Activated CD4-positive, alpha-beta T cell treated with anti-CD3 and anti-CD28 coated beads for 36 hours (primary cell): ENCODE measurements at places on chromosomes 2 and 18. TPM values are rescaled to one million over a fixed set of nuclear protein-coding genes. Genes with fewer than 3 reads are reported as not detected.
A peak's percentile ranks its signal among the peaks of the same experiment; 100 is the strongest.

- no peak overlapping the region for H3K27ac ChIP-seq
- no peaks in the 10 kb centered on the region for H3K36me3 ChIP-seq
- no peaks in the 10 kb centered on the region for H3K27me3 ChIP-seq
- no peak for DNase-seq
- H3K4me3 ChIP-seq = no peak overlapping the region
Observed at GRCh38 chr2:124978597-124978996, 953.5 kb downstream of the CNTNAP5 start.

Gene LCT
- 0.16 TPM for total RNA-seq

DNA sequence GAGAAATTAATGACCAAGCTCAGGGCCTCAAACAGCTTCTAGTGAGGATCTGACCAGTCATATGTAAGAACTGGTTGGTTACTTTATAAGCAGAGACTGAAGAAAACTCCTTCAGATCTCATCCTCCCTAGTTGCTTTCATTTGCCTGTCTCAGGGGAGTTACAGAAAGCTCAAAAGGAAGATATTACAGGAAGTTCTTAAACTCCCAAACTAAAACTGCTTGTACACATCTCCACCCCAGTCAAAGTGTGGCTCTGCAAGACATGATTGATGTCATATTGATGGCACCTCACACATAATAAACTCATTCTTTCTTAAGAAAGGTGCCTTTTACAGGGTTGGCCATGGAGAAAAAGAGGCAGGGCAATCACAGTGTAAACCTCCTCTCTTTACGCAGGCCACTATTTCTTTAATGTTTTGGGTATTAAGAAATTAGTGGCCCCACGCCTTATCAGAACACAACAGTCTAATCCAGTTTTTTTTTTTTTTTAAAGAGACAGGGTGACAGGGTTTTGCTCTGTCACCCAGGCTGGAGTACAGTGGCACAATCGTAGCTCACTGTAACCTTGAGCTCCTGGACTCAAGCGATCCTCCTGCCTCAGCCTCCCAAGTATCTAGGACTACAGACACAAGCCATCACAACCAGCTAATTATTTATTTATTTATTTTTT, 62.6 kb upstream of the STK17B start:
- no peak for DNase-seq
- H3K4me1 ChIP-seq = peaks cover 96% of the 10 kb centered on the region
- H3K27me3 ChIP-seq = no peaks in the 10 kb centered on the region
- H3K27ac ChIP-seq = peak overlapping the region; percentile 95

DNA sequence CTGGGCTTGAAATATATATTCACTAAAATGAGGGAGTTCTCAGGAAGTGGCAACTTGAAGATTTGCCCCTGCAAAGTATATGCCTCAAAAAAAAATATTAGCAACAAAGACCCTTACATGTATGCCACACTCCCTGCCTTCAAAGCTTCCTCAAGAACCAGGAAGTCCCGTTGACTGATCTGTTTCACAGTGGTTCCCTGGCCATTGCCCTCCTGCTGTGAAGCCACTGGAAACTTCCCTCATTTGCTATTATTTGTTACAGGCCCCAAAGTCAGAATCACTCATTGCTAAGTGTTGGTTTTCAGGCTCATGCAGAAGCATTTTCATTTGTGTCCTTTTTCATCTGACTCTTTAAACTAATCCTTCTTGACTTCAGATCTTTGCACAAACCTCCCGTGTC, 421.5 kb downstream of the ZNF521 start:
- DNase-seq = no peak
- no peak overlapping the region for H3K27ac ChIP-seq
- peaks cover 6% of the 10 kb centered on the region for H3K27me3 ChIP-seq
- H3K4me1 ChIP-seq = no peaks in the 10 kb centered on the region
- H3K4me3 ChIP-seq = no peak overlapping the region
- H3K36me3 ChIP-seq = no peaks in the 10 kb centered on the region

Gene HOXD13
- total RNA-seq = not detected

Gene TRIM54
- 0.11 TPM for total RNA-seq

GRCh38 chr18:9569178-9569577, 45.2 kb downstream of the PPP4R1 start:
- no peaks in the 10 kb centered on the region for H3K27me3 ChIP-seq
- no peak for DNase-seq
- no peak overlapping the region for H3K27ac ChIP-seq
- no peaks in the 10 kb centered on the region for H3K4me1 ChIP-seq
- peaks cover 20% of the 10 kb centered on the region for H3K36me3 ChIP-seq

Gene EMILIN2
- 12.0 TPM for total RNA-seq

DNA sequence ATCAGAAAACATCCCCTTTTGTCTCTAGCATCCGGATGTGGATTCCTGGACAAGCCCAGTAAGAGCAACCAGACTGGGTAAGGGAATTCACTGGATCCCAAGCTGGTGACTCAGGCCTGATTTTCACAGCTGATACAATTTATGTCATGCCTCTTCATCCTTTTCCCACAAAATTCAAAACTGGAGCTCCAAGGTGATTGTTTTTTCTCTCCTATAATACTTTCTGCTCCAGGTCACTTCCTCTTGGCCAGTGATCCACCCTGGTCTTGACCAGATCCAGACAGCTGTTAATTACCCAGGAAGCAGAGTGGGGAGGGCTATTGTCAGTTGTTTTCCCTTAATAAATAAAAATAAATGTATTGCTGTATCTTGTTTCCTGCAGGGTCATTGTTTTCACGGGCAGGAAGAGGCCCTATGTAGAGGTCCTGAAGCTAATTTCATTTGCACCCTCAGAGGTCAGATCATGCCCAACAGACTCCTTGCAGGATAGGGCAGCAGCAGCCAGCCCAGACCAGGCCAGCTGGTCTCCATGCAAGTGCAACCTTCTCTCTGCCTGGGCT, 57.6 kb downstream of the EVA1A start:
- no peaks in the 10 kb centered on the region for H3K4me1 ChIP-seq
- H3K4me3 ChIP-seq = no peak overlapping the region
- no peaks in the 10 kb centered on the region for H3K36me3 ChIP-seq
- H3K27me3 ChIP-seq = peaks cover 2% of the 10 kb centered on the region

DNA sequence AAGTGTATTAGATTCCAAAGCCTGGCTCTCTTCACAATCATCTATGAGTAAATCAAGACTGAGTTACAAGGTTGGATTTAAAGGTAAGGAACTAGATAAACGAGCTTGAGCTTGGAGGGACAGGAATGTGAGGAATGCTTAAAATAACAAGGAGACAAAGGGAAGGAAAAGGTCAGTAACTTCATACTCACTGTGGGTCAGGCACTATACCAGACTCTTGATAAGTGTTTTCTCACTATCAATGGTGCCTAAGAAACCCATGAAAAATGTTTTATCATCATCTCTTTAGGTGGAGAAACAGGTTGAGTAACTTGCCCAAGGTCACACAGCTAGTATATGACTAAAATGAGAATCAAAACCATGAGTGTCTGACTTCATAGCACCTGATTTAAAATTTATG, 212.1 kb downstream of the CDH2 start:
- no peaks in the 10 kb centered on the region for H3K36me3 ChIP-seq
- H3K4me1 ChIP-seq = no peaks in the 10 kb centered on the region
- H3K27ac ChIP-seq = no peak overlapping the region
- H3K4me3 ChIP-seq = no peak overlapping the region

DNA sequence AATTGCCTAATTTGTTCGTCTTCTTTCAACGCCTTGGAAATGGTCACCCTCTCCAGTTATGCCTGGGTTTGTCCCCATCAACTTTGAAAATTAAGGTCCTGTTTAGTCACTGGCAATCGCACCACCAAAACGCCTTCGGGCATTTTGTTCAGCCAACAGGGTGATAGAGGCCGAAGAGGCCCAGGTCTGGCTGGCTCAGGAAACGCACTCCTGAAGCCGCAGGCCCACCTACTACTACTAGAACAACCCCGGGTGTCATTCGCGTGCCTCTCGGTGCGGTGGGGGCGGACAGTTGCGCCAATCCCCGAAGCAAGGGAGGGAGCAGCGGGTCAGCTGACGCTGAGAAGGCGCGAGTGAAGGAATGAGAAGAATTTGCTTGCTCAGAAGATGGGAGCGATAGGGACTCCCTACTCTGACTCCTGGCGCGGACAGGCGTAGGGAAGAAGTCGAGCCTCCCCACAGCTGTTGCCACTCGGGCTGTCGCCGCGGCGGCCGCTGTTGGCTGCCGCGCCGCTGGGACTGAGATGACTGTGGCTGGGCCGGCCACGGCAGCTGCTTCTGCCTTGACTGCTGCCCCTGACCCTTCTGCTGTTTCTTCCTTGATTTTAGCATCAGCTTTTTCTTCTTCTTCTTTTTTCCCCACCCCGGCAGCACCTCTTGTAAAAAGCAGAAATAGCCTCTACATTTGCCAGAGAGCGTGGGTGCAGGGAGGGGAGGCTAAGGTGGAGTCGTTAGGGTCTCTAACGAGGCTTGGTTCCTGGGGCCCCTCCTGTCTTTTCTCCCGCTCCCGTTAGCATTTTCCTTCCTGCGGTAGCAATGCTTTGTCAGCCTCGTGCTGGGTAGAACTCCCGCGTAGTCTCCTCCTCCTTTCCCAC, 387.6 kb downstream of the FIGN start:
- peaks cover 2% of the 10 kb centered on the region for H3K4me1 ChIP-seq
- H3K27me3 ChIP-seq = peaks cover 3% of the 10 kb centered on the region
- DNase-seq = no peak
- H3K4me3 ChIP-seq = no peak overlapping the region
- no peak overlapping the region for H3K27ac ChIP-seq

Gene CIDEA
- total RNA-seq = not detected

- H3K27ac ChIP-seq = peak overlapping the region; percentile 53
- no peaks in the 10 kb centered on the region for H3K27me3 ChIP-seq
- DNase-seq = no peak
- no peak overlapping the region for H3K4me3 ChIP-seq
- H3K4me1 ChIP-seq = peaks cover 71% of the 10 kb centered on the region
Observed at GRCh38 chr18:63237881-63238692, 81.5 kb downstream of the BCL2 start.

Gene MC2R
- total RNA-seq = not detected

GRCh38 chr2:137888845-137889244, 75.4 kb upstream of the HNMT start:
- peak; percentile 32 for DNase-seq
- H3K4me3 ChIP-seq = no peak overlapping the region
- H3K36me3 ChIP-seq = no peaks in the 10 kb centered on the region
- H3K27me3 ChIP-seq = peaks cover 4% of the 10 kb centered on the region
- H3K4me1 ChIP-seq = no peaks in the 10 kb centered on the region

- DNase-seq = no peak
- H3K27me3 ChIP-seq = no peaks in the 10 kb centered on the region
- no peaks in the 10 kb centered on the region for H3K4me1 ChIP-seq
Observed at GRCh38 chr18:74661691-74662090, 64.0 kb downstream of the ZNF407 start.

GRCh38 chr2:2573205-2573604, 242.1 kb upstream of the MYT1L start:
- H3K27me3 ChIP-seq = no peaks in the 10 kb centered on the region
- DNase-seq = no peak
- no peaks in the 10 kb centered on the region for H3K4me1 ChIP-seq

DNA sequence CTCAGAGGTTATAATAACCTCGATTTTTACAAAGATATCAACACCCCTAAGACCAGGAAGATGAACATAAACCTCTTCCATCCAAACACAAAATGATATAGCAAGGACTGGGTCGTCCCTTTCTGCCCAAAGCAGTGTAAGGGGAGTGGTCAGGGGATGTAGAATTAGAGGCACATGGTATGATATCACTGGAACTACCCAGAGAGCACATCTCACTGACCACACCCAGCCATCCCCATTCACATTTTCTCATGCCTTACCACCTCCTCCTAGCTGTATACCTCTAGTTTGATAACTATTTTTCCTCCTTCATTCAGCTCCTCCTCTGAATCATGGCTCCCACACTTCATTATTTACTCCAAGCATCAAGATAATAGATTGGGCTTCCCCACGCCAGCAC, 152.6 kb downstream of the COPS8 start:
- no peak overlapping the region for H3K27ac ChIP-seq
- no peaks in the 10 kb centered on the region for H3K4me1 ChIP-seq
- peaks cover 14% of the 10 kb centered on the region for H3K27me3 ChIP-seq
- no peak for DNase-seq
- no peak overlapping the region for H3K4me3 ChIP-seq

Gene RANBP2
- 77.1 TPM for total RNA-seq

DNA sequence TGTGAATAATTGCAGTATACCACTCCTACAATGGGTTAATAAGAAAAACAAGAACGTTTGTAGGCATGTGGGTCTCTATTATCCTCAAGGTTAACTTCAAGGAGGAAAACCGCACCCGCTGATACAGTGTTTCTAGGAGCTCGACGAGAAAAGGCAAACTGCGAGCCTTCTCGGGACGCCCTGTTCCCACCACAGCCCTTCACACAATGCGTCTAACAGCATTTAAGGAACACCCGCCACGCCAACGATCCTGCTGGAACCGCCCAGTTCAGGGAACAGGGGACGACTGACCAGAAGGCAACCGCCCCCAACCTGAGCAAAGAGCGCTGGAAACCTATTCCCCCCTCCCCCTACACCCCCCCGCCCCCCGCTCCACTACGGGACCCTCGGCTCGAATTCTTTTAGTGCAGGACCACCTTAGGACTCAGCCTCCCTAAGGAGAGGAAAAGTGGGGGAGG, 710 bp upstream of the TMSB10 start:
- peaks cover 57% of the 10 kb centered on the region for H3K4me1 ChIP-seq
- DNase-seq = peak; percentile 69
- H3K4me3 ChIP-seq = peak overlapping the region; percentile 96
- H3K36me3 ChIP-seq = peaks cover 40% of the 10 kb centered on the region
- no peaks in the 10 kb centered on the region for H3K27me3 ChIP-seq
- peak overlapping the region; percentile 89 for H3K27ac ChIP-seq

DNA sequence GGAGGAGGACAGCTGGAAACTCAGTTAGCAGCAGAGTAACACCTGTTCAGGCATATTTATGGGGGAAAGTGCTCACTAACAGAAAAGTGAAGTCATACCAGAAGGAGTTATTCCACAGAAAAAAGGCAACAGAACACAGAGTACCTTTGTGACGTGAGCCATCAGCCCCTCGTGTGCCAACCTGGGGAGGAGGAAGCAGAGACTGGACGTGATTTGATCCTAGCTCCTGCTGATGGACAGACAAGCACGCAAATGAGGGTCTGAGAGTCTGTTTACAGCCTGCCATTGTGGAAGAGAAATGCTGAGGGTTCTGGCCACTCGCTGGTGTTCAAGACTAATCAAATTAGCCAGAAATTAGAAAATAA, 120.7 kb downstream of the ZNF521 start:
- H3K27ac ChIP-seq = no peak overlapping the region
- no peak for DNase-seq
- no peaks in the 10 kb centered on the region for H3K27me3 ChIP-seq

Gene ACTR1B
- 92.0 TPM for total RNA-seq

Gene OSBPL6
- total RNA-seq = 2.5 TPM

GRCh38 chr2:235418918-235419317, 74.9 kb upstream of the AGAP1 start:
- H3K27ac ChIP-seq = no peak overlapping the region
- no peaks in the 10 kb centered on the region for H3K36me3 ChIP-seq
- no peak for DNase-seq

DNA sequence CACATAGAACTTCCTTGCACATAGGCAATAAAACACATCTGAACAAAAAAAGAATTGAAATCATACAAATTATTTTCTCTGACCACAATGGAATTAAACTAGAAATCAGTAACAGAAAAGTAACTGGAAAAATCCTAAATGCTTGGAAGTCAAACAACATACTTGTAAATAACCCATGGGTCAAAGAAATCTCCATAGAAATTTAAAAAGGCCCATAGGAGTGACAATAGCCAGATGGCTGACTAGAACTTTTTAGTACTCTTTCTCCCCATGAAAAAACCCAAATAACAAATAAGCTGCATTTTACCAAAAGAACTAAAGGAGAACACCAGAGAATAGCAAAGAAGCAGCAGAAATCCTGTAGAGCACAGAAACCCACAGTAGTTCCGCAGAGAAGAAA, 139.2 kb upstream of the COL3A1 start:
- H3K4me1 ChIP-seq = no peaks in the 10 kb centered on the region
- DNase-seq = no peak
- H3K4me3 ChIP-seq = no peak overlapping the region
- H3K27ac ChIP-seq = no peak overlapping the region
